H9 (cell line): ENCODE measurements at places on chromosomes 5 and 9.
A peak's percentile ranks its signal among the peaks of the same experiment; 100 is the strongest.

GRCh38 chr5:145493435-145493834, 341.7 kb downstream of the PRELID2 start:
- DNase-seq = no peak

GRCh38 chr5:146816775-146817387, 61.7 kb downstream of the PPP2R2B start:
- DNase-seq = peak; percentile 42

- DNase-seq = no peak
Observed at GRCh38 chr9:127848756-127849504, 5.5 kb downstream of the ENG start.

- DNase-seq = no peak
Observed at GRCh38 chr5:110625376-110625999, 101.0 kb downstream of the TMEM232 start.

DNA sequence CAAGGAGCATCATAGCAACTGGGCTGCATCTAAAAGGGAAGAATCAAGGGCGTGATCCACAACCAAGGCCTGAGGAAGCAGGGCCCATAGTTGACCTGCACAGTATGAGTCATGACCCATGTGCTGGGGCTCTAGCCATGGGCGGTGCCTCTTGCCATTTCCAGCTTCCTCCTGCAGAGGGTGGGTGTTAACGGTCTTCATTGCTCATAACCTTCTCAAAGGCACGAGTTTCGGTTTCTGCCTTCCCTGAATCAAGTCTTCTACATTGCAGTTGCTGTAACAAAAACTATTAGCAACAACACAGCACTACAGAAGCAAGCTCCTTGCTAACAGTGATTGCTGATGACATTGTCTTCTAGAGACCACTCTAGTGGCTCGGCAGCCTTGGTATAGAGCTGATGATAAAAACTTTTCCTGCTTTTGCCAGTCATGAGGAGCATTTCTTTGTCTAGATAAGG, 66.9 kb downstream of the CTSL start:
- DNase-seq = peak; percentile 47

DNA sequence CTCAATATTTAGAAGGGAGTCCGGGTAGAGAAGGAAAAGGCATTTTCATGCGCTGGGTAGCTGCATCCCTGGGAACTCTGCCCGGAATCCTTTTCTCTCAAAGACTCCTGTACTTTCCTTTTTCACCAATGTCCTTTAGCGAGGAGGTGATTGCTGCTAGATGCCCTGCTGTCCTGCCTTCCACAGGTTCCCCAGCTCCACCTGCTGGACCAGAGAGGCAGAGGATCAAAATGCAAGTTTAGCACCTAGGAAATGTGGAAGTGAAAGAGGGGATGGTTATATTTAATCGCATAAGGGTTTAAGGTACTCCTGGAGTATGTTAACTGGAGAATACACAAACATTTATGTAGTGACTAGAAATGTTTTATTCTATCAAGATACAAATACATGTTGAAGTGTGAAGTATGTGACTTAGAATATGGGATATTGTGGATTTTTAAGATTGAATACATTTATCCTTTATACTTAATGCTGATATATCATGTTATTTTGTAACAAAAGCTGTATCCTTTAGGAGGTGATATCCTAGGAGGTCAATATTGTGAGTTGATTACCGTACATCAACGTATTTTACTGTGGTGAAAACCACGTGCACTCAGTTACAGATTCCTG, 145.7 kb downstream of the ARHGAP26 start:
- DNase-seq = peak; percentile 75

DNA sequence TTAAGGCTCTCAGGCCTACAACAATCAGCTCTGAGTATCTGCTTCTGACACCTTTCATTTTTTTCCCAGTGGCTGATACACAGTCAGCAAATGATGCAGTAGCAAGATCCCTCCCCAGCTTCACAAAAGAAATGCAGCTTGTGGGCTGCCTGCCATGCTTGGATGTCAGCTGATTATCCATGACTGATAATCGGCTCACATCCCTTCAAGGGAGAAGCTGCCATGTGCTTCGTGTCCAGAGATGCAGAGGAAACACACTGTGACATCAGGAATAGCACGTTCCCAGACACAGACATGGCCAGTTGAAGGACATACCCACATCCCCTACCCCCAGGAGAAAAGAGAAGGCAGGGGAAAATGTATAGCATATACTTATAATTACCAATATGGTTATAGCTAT, 27.9 kb downstream of the TMEM215 start:
- DNase-seq = no peak

GRCh38 chr5:66807743-66808142, 211.6 kb downstream of the MAST4 start:
- DNase-seq = no peak

- DNase-seq = no peak
Observed at GRCh38 chr5:41831155-41831554, 39.1 kb downstream of the OXCT1 start.

GRCh38 chr9:25876248-25876647, 198.0 kb upstream of the TUSC1 start:
- DNase-seq = no peak

GRCh38 chr9:114735704-114736103, 53.7 kb upstream of the TEX48 start:
- DNase-seq = no peak

GRCh38 chr5:172334196-172334595, 50.6 kb upstream of the UBTD2 start:
- peak; percentile 51 for DNase-seq

GRCh38 chr5:863244-863805, 12.5 kb upstream of the ZDHHC11 start:
- no peak for DNase-seq

- DNase-seq = no peak
Observed at GRCh38 chr9:95810133-95810532, 65.4 kb upstream of the ERCC6L2 start.

DNA sequence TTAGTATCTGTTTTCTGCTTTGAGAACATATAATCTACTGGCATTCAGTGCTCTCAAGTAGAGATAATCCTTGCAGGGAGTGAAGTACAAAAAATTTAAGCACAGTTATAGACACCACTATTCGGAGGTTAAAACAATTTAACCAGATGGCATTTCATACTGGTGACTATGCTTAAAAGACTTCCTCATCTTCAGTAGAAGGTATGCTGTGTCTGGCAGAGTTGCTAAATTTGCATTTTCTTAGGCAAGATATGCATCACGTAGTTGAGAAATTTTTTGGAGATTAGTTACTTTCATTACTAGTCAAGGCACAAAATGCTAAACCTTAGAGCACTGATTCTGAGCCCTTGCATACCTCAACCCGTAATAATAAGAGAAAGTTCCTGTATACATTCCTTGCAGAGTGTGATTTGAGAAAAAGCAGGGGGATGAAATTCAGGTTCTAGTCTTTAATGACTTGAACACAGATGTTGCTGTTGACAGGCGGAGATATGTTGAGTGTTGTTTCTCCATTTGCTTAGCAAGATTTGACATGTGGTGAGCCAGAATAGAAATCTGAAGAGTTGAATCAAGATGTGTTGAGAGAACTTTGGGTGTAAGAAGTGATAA, 70.8 kb upstream of the STARD4 start:
- DNase-seq = no peak

GRCh38 chr5:62100201-62100600, 205.8 kb upstream of the KIF2A start:
- DNase-seq = no peak

DNA sequence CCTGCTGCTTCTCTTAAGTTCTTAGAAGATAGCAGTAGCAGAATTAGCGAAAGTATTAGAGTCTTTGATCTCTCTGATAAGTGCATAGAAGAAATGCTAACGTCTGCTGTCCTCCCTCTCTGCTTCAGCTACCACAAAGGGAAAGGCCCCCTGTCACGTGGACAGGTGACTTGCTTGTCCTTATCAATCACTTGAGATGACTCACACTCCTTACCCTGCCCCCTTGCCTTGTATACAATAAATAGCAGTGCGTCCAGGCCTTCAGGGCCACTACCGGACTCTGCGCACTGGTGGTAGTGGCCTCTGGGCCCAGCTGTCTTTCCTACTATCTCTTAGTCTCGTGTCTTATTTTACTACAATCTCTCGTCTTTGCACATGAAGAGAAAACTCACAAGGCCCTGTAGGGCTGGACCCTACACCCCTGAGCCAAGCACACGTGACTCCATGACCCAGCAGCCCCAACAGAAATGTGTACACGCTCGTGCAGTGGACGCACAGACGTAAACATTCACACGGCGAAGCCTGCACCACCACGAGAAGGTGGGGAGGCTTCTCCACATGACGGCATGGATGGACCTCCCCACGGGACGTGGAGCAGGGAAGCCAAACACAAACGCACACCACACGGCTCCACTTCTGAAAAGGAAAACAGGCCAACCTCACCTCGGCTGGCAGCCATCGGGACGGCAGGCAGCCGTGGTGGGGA, 38.3 kb downstream of the PNPLA7 start:
- no peak for DNase-seq

DNA sequence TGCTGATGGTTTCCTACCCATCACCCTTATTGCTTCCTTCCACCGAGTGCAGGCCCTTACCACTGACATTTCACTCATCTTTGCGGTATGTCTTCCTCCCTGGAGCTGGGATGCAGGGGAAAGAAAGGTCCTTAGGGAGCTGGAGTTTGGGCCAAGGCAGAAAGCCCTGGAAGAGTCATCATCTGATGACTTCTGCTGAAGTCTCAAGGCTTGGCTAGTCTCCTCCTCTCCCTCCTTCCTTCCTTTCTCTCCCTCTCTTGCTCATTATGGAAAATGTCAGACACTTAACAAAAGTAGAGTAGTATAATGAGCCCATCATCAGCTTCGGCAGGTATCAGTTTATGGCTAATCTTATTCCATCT, 40.0 kb downstream of the LARP1 start:
- no peak for DNase-seq

DNA sequence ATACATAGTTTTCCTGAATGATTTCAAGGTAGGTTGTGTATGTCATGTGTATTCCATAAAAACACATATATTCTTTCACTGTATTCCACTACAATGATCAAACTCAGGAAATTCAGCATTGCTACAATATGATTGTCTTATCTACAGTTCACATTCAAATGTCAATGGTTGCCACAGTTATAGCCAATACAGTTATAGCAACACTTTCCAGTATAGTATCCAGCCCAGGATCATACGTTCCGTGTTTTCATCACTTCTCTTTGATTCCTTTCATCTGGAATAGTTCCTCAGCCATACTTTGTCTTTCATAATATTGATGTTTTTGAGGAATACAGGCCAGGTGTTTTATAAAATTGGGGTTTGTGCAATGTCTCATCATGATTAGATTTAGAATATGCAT, 9.5 kb downstream of the OR2S2 start:
- DNase-seq = no peak

GRCh38 chr5:93401634-93402213, 179.3 kb downstream of the NR2F1-AS1 start:
- DNase-seq = no peak

- no peak for DNase-seq
Observed at GRCh38 chr5:107652839-107653607, 17.7 kb downstream of the EFNA5 start.

- DNase-seq = peak; percentile 92
Observed at GRCh38 chr9:89677702-89678395, 73.0 kb downstream of the GADD45G start.

- DNase-seq = no peak
Observed at GRCh38 chr9:130072515-130073235, 19.0 kb downstream of the GPR107 start.

- no peak for DNase-seq
Observed at GRCh38 chr5:114367029-114367428, 5.2 kb downstream of the KCNN2 start.

GRCh38 chr9:114397848-114398605, 10.2 kb upstream of the AKNA start:
- DNase-seq = peak; percentile 97

DNA sequence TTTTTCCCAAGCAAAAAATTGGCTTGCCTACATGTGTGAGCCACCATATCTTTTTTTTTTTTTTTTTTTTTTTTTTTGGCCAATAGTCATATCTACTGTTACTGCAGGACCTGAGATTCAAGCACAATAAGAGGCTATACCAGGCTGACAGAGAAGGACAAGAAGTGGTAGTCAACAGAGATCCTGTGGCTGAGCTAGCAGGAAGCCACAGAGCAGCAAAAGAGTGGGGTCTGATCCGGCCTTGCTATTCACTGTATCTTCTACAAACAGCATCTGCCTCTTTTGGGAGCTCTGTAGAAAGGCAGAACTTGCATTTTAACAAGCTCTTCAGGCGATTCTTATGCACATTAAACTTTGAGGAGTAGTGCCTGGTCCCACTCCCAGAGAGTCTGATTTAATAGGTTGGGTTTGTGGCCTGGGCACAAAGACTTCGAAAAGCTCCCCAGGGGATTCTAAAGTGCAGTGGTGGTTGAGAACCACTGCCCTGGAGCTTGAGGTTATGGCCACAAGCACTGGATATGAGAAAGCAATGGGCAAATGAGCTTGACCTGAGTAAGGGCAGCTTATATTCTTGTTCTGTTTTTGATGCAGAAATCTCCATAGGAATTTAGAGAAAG, 162.8 kb downstream of the PIK3R1 start:
- DNase-seq = no peak

GRCh38 chr9:137113385-137114159, 961 bp downstream of the DPP7 start:
- DNase-seq = no peak

DNA sequence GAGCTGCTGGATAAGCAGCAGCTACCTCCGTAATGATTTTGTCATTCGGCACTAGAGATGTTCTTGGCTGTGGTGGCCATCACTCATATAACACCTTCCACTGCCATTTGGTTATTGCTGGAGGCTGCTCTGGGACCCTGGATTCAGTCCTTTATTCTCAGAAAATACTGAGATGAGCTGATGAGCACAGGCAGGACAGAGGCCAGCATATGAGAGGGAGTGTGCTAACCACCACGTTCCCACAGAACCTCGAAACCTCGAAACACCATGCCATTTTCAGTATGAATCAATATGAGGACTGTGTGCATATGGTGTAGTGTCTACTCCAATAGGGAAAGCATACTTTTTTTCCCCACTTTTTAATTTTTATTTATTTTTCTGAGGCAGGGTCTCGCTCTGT, 56.6 kb downstream of the ADAM19 start:
- no peak for DNase-seq

- DNase-seq = no peak
Observed at GRCh38 chr5:41408676-41409443, 101.5 kb downstream of the PLCXD3 start.

DNA sequence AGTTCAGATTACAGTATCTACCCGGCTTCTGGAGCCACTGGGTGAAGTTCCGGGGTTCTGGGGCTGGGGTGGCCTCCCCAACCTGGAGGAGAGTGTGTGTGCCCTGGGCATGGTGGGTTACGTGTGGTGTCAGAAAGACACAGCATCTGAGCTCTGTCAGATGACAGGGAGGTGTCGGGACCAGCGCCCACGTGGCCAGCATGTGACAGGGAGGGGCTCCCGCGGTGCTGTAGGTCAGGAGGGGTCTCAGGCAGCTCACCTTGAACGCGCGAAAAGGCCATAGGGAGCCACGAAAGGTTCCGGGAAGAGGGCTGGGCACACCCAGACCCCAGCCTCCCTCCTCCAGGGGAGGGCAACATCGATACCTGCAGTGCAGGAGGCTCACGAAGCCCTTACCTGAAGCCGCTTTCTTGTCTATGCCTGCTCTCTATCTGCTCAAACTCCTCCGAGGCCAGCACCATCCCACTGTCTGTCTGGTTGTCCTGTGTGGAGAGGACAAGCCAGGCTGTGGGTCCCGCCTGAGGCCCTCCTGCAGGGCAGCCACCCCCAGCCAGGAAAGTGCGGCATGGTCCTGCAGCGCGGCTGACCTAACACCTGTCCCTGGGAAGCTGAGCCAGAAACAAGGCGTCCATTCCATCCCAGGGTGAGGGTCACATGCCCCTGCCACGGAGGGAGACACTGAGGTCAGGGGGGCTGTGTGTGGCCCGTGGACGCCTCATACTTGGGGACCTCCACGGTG, 17.4 kb upstream of the SCGB3A1 start:
- no peak for DNase-seq
